ENCODE measurements at places on chromosomes 5 and 9.

DNA sequence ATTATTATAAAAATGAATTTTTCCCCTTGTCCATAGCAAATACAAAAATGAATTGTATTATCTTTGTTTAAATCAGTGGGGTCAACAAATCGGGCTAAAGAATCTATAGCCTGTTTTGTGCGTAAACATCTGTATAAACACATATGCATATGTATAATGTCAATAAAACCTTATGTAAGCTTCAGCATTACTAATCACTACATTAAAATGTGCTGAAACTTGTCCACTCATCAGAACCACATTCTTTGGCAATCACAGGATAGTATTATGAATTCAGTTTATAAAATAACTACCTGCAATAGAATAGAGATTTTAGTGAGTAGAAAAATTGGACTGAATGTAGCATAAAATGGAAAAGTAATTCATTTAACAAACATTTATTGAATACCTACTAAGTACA, 30.6 kb downstream of the RGMB start:
- DNase-seq: no peak

DNA sequence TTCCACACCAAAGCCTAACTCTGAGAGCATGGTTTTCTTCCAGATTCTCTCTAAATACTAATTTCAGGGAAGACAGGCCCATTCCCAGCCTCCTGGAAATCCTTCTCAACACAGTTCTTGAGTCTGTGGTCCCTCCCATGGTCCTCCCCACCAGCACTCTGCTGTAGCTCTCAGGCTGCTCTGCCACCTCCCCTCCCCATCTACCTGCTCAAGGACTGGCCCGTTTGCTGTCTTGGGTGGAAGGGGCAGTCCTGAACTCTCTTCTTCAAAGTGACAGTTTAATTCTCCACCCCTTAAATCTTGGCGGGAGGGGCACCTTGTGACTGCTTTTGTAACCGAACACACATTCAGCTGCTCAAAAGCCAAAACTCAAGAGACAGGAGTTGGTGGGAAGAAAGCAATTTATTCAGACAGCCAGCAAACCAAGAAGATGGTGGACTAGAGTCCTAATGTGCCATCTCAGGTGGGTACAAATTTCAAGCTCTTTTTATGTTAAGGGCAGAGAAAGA, 7.6 kb upstream of the LCN15 start:
- no peak for DNase-seq

DNA sequence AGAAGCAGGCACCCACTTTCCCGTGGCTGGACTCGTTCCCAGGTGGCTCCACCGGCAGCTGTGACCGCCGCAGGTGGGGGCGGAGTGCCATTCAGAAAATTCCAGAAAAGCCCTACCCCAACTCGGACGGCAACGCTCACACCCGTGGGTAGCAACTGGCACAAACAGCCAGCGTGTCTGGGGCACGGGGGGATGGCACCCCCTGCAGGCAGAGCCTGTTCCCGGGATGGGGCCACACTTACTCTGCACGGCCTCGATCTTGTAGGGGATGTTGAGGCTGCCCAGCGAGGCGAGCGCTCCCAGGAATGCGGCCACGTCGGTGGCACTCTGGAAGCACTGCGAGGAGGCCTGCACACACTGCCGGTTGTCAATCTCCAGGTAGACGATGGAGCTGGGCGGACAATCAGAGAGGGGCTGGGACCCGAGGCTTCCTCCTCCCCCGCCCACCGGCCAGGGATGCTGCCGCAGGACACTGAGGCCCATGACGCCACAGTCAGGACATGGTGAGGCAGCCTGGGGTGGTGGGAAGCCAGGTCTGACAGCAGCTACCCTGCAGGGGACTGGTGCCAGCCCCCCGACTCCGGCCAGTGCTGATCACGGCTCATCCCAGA, 20.2 kb upstream of the SEC16A start:
- DNase-seq: no peak

DNA sequence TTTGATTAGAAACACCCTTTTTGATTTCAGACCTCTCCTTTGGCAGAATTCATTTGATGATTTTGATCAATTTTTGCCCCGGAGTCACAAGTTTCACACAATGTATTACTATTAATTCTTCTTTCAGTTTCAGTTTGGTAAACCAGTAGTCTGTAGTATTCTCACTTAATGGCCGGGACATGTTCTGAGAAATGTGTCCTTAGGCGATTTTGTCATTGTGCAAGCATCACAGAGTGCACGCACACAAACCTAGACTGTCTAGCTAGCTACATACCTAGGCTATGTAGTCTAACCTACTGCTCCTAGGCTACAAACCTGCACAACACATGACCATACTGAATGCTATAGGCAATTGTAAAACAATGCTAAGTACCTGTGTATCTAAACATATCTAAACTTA, 662.5 kb downstream of the IRX1 start:
- DNase-seq: no peak

- no peak for DNase-seq
Observed at GRCh38 chr5:73648515-73648914, 22.5 kb downstream of the ARHGEF28 start.
